ENCODE measurements at places on chromosomes 3 and 15. TPM values are rescaled to one million over a fixed set of nuclear protein-coding genes. Genes with fewer than 3 reads are reported as not detected.

DNA sequence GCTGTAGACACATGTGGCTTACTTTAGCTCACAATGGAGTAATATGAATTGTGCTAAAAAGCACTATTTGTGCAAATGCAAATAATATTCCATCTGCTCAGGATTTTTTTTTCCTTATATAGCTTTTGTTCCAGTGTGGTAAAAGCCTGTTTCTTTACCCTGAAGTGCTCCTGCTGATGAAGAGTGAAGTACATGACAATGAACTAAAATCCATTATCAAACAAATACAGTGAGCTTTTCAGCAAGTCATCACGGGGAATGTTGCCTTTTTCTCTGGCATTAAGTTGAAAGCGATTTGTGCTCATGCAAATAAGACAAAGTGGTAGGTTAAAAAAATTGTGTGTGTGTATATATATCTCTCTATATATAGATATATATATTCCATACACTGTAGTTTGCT, 28.6 kb upstream of the CCDC39 start:
- DNase-seq: no peak

The CCDC54 gene
- 0.25 TPM for polyA plus RNA-seq

DNA sequence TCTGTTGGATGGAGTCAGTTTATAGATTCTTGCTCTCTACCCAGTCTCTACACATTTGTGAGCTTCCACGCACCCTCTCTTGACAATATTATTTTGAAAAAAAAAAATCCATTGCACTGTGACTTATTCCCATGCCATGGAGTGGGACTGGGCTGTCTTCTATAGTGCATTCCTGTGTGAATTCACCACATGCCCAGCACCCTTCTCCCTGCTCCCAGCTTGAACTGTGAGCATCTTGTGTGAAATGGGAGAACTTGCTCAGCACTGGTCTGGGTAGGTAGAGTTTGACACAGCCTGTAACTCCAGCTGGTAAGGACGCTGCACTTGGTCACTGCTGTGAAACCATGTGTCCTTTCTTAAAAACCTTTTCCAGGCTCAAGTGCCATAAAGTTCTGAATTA, 91.9 kb downstream of the ARNT2 start:
- no peak for DNase-seq

- no peak for DNase-seq
Observed at GRCh38 chr3:57709559-57709958, 16.7 kb upstream of the DENND6A start.

The C3orf33 gene
- 12.1 TPM for polyA plus RNA-seq

The ANKRD34C gene
- 0.10 TPM for polyA plus RNA-seq

The EFHB gene
- polyA plus RNA-seq: 5.2 TPM

DNA sequence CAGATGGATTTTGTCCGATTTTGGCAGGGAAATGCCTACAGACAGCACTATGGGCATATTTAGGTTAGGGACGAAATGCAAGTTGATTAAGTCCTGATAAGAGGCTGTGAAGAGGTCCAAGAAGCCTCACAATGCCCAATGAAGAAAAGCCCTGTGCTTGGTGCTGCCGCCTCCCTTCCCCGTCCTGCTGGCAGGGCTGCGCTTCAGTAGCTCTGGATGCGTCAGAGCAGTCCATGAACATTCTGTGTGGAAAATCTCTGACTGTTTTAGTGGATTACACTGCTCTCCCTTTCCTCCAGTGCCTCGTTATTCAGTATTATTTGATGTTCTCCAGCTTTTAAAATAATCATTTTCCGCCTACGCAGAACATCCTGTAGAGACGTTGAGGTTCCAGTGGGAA, 39.6 kb downstream of the MLH1 start:
- DNase-seq: no peak

DNA sequence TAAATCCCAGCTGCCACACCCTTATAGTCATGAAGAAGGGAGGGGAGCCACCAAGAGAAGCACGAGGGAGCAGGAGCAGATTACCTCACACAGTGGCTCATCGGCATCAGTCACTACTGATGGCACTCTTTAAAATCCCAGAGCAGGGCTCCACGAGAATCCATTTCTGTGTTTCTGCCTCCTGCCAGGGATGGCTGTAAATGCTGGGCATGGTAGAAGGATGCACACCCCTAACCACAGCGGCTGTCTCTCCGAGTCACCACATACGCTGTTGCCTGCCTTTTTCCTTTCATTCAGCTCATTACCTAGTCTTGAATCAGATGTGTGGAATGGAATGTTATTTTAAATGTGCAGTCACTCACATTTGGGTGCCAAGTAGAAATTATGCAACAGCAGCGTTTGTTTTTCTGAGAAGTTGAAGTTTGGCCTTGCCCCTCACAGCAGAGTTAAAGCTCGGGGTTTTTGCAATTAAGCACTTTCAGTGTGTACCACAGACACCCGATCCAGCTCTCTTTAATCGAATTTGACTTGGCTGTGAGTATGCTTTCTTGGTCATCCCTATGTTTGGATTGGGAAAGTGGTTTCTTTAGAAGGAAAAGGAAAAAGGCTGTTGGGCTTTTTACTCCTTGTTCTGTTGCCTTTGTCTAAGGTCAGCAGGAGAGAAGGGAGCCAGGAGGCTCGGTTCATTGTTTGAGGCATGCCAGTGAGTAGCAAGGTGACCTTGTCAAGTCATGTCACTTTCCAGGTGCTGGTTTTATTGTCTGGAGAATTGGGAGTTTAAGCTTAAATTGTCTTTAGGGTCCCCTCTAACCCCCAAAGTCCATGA, 284.2 kb upstream of the TPM1 start:
- no peak for DNase-seq

DNA sequence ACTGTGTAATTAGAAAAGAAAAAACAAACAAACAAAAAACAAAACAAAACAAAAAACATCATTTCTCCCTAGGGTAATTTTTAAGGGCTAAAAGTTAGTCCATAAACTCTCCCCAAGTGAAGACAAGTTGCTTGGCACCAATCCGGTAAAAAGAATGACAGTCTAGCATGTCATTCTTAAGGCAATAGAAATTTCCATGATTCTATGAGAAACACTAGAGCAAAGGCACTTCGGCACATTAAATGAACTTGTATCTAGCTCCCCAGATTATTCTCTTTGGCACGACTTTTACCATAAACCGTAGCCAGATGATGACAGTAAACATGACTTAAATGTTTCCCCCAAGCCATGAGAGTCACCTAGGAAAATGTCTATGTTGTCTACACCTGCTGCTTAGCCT, 10.1 kb downstream of the COL8A1 start:
- DNase-seq: no peak

- DNase-seq: no peak
Observed at GRCh38 chr3:4408958-4409357, 58.1 kb downstream of the SUMF1 start.

The CTDSPL2 gene
- 69.1 TPM for polyA plus RNA-seq

- peak; percentile 53 for DNase-seq
Observed at GRCh38 chr3:25783661-25784512, 644 bp upstream of the NGLY1 start.

DNA sequence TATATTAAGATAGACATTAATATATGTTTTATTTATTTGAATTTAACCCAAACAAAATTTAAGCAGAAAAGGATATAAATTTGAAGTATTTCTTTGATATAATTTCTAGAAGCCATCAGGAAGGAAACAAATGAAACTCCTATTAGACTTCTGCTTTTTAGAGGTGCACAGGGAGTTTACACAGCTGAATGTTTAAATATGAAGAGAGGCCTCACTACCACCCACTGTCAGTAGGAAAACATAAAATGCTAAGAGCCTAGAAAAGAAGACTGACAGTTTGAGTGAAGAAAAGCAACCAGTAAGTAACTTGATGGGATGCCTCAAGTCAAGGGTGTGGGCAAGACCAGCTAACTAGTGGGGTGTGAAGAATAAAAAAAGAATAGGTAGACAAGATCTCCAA, 19.7 kb downstream of the PLSCR2 start:
- no peak for DNase-seq

DNA sequence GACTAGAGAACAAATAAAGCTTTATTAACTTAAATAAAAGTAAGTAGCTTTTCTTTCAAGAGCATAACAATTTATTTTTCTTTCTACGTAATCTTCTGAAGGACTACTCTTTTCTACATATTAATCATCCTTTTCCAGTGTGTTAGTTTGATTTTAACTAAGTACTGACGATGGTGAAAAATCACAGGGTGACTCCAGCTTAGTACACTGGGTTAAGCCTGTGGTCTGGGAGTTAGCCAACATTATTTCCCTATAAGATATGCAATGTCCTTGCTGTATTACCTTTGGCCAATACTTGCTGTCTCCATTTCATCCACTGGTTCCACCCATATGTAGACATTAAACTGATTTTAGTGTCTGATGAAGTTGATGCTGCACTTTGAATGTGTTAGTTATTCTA, 508.6 kb upstream of the SUCLG2 start:
- no peak for DNase-seq

DNA sequence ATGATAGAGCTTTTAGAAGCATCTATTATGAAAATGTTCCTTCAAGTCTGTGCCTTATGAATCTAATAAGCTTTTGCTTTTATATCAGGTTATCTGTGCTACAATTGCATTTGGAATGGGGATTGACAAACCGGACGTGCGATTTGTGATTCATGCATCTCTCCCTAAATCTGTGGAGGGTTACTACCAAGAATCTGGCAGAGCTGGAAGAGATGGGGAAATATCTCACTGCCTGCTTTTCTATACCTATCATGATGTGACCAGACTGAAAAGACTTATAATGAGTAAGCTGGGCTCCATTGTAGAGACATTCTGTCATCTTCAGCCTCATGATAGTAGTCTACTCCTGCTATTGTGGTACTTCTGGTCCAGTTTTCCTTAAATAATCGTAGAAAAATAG, 73.4 kb downstream of the BLM start:
- DNase-seq: no peak

- no peak for DNase-seq
Observed at GRCh38 chr15:88177451-88177850, 79.1 kb downstream of the NTRK3 start.

The HHATL gene
- 0.35 TPM for polyA plus RNA-seq

DNA sequence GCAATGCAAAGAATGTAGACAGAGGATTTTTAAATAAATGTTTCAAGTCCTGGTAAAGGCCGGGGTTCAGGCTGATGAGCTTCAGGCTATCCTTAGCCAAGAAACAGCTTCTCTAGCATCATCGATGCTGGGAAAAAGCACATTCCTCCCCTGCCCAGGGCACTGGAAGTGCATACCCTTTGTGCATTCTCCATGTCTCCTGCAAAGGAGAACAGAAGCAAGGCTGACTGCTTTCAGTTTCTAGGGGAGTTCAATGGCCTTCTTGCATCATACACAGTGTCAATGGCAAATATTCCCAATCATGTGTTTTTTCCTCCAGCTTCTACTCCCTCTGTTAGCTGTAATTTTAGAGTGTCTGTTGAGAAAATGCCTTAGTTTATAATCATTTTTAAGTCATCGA, 59.9 kb downstream of the GPR176 start:
- no peak for DNase-seq

DNA sequence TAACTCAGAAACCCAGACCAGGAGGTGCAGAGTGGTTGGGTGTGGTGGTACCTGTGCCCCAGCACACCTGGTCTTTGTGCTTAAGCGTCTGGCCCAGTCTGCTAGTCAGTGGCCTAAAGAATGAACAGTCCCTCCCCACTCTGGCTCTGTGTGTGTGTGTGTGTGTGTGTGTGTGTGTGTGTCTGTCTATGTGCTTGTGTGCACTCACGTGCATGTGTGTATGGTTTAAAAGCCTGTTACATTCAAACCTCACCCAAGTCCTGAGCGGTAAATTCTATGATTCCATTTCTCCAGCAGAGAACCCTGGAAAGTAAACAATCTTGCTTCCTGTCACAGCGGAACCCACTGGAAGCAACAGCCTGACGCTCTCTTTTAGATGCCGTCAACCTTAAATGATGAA, 34.2 kb downstream of the EDEM1 start:
- no peak for DNase-seq

DNA sequence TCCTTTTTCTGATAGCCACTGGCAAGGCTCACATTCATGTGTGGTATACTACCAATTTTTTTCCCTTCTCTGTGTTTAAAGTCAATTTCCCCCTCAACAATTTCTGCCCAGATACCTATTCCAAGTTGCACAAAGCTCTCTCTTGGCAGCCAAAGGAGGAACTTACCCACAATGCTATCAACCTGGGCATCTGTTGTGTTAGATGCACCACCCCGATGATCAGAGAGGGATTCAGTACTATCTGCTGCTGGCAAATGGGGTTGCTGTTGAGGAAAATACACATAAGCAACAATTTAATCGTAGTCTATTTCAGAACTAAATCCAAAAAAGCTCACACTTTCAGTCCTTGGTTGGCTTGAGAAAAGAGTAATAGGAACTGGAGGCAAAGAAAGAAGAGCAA, 46.1 kb downstream of the AAGAB start:
- no peak for DNase-seq

GRCh38 chr3:26018889-26019288, 229.0 kb downstream of the OXSM start:
- DNase-seq: no peak

- no peak for DNase-seq
Observed at GRCh38 chr3:132228923-132229322, 88.3 kb upstream of the ACP3 start.

- no peak for DNase-seq
Observed at GRCh38 chr3:69720824-69721223, 18.4 kb upstream of the MITF start.

DNA sequence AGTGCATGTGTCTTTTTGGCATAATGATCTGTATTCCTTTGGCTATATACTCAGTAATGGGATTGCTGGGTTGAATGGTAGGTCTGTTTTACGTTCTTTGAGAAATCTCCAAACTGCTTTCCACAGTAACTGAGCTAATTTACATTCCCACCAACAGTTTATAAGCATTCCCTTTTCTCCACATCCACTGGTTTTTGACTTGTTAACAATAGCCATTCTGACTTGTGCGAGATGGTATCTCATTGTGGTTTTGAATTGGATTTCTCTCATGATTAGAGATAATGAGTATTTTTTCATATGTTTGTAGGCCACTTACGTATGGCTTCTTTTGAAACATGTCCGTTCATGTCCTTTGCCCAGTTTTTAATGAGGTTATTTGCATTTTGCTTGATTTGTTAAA, 117.7 kb downstream of the CHCHD4 start:
- no peak for DNase-seq

- DNase-seq: no peak
Observed at GRCh38 chr15:92034227-92034626, 180.7 kb downstream of the SLCO3A1 start.

DNA sequence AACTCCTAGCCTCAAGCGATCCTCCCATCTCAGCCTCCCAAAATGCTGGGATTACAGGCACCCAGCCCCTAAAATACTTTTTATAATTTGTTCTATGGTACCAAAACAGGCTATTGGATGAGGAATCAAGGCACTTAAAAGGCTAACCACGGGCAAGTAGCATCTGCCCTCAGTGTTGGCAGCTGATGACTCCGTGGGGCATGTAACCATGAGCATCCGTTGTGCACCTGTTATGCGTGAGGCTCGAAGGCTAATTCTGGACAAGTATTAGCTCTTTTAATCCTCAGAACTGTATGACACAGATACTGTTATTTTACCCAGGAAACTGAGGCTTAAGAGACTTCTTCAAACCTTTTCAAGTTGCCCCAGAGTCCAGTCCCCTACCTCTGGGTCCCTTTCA, 10.2 kb downstream of the WDR73 start:
- DNase-seq: no peak

- DNase-seq: no peak
Observed at GRCh38 chr15:85706779-85707518, 87.8 kb downstream of the KLHL25 start.
